ENCODE measurements at places on chromosomes 7 and 10.

GRCh38 chr10:85444868-85445267 lies 921.7 kb downstream of the GRID1 start:
- DNase-seq, result no peak

- no peak for DNase-seq
Measured at GRCh38 chr7:25359471-25360059, 131.3 kb upstream of the NPVF start.

GRCh38 chr10:46327685-46328084 lies 40.9 kb downstream of the ANTXRL start:
- no peak for DNase-seq

DNA sequence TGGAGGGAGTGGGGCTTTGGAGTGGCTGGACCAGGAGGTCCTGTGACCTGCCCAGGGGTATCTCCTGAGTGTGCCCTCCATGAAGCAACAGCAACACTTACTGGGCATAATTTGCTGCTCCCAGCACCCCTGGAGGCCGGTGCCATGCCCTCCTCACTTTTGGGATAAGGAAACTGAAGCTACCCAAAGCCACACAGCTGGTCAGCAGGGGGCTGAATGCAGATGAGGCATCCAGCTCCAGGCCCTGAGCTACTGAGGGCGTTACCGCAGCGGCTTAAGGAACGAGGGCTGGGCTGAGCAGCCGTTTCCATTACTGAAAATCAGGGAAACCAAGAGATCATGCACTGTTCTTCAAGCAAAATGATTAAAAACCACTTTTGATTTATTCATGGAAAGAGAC lies 408.9 kb downstream of the GLRX3 start:
- no peak for DNase-seq

GRCh38 chr10:129718548-129719414 lies 245.3 kb downstream of the EBF3 start:
- no peak for DNase-seq

DNA sequence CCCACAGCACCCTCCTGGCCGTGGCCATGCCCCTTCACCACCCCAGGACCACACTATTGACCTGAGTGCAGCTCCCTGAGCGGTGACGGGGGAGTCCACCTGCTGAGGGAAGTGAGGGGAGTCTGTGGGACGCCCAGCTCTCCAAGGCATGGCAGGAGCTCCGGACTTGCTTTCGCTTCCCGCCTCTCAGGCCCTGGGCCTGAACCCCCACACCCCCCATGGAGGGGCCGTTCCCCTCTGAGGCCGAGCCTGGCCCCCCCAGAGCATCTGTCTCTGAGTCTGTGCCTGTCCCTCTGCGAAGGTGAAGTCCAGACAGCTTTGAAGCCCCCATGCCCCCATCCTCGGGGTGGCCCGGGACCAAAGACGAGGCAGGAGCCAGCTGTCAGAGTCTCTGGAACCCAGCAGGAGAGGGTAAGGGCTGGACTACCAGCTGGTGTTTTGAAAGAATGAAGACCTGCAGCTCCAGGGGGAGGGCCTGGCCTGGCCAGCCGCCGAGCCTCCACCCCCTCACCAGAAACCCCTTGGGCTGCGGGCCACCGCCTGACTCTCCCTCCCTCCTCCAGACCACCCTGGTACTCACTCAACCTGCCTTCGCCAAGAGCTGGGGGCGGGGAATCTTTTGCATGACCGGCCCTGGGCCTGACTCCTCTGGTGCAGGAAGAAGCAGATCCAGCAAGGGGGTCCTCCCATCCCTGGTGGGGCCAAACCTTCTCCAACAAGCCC lies 114.0 kb downstream of the PDGFA start:
- no peak for DNase-seq

GRCh38 chr10:19862811-19863515 lies 46.7 kb downstream of the PLXDC2 start:
- no peak for DNase-seq

GRCh38 chr7:29208410-29209250 lies 14.1 kb downstream of the CHN2 start:
- DNase-seq, result no peak
